Cortex of kidney (tissue), 1 donor: ENCODE measurements at places on chromosomes 3 and 15.

- no peak for DNase-seq
Measured at GRCh38 chr15:63240109-63240508, 37.3 kb upstream of the APH1B start.

- DNase-seq, result no peak
Measured at GRCh38 chr3:116034086-116034485, 410.8 kb downstream of the GAP43 start.

DNA sequence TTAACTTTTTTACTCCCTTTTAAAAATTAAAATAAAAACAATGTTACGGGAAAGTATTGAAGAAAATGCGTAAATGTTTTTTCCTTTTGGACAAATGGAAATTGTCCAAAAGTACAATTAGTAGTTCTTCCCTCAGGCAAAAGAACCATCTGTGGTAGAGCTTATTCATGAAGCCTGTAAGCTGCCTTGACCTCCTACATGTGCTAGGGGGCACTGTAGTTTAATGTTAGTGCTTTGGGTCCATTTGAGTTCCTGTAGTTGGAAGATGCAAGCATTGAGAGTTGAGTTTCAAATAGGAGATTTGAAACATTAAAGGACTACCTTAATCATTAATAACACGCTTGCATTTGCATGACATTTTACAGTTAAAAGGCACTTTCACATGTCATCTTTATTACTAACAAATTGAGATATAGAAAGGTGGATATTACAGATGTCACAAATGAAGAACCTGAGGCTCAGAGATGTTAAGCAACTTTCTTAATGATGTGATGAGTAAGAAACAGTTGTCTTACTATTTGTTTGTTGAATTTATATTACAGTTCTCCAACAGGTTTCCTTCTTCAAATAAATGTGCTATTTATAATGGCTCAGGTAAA, 1.8 kb upstream of the ZNF385D start:
- no peak for DNase-seq

GRCh38 chr3:99920481-99921376, 103.1 kb downstream of the CMSS1 start:
- DNase-seq, result no peak

- DNase-seq, result no peak
Measured at GRCh38 chr3:7646851-7647250, 785.9 kb downstream of the GRM7 start.

- no peak for DNase-seq
Measured at GRCh38 chr15:59622289-59622688, 10.7 kb downstream of the GCNT3 start.

DNA sequence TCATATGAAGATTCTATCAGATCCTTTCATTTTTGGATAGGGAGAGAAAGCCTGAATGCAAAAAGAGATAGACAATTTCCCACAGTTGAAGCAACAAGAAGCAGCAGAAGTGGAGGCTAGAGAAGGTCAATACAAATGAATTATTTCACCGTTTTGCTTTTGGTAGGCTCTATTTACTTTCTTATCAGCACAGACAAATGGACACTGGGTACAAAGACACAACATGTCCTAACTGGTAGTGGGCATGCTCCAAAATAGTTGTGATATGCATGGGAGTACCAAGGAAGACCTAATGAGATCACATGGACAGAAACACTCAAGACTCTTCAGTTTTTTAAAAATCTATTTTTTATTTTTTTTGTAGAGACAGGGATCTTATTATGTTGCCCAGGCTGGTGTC, 99.4 kb downstream of the XRN1 start:
- DNase-seq, result no peak

GRCh38 chr15:34650177-34650576, 66.7 kb upstream of the GOLGA8B start:
- DNase-seq, result no peak

GRCh38 chr3:102573483-102574028, 138.7 kb downstream of the ZPLD1 start:
- DNase-seq, result no peak

- DNase-seq, result no peak
Measured at GRCh38 chr3:190673148-190673547, 159.3 kb downstream of the IL1RAP start.

- no peak for DNase-seq
Measured at GRCh38 chr3:66350601-66351000, 129.8 kb downstream of the SLC25A26 start.

DNA sequence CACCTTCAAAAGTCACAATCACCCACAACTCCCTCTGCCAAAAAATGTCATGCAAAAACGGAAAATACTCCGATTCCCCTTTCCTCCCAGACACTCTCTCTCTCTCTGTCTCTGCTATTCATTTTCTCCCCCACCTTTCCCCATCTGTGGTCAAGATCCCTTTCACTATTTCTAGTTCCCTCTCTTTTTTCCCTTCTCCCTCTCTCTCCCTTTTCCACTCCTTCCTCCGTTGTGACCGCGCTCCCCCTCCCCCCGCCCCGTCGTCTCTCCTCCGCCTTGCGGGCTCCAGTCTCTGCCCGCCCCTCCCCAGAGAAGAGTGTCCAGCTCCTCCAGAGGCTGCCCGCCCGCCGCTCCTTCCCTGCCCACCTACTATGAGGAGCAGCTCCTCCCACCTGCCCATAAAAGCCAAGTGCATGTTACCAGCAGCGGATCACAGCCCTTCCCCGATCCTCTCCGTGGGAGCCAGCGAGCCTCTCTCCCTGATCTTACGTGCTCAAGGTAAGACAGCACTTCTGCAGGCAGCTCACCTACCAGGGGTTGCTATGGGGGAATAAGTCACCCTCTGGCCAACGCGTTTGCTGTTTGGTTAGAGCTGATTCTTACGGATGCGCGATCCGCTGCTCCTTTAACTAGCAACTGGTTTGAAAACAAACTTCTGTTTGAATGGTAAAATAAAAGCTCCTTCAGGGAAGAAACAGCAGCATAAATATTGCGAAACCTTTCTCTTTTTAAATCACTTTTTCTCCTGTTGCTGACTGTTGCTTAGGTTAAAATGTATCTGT, at the start of gene COL8A1:
TSS of gene COL8A1 (plus strand) at position 428 of the 782 bp plus-strand sequence. CDS start 152,089 bp downstream, outside the sequence.
- no peak for DNase-seq

DNA sequence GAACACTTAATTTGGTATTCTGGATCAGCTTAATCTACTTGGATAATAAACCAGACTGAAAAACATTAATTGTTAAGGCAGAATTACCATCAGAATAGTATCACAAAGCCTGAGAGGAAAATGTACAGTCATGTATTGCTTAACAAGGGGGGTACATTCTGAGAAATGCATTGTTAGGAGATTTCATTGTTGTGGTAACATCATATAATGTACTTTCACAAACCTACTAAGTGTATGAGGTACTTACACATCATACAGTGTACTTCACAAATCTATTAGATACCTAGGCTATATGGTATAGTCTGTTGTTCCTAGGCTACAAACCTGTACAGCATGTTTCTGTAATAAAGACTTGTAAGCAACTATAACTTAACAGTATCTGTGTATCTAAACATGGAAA, 68.2 kb downstream of the NBEAL2 start:
- DNase-seq, result no peak

DNA sequence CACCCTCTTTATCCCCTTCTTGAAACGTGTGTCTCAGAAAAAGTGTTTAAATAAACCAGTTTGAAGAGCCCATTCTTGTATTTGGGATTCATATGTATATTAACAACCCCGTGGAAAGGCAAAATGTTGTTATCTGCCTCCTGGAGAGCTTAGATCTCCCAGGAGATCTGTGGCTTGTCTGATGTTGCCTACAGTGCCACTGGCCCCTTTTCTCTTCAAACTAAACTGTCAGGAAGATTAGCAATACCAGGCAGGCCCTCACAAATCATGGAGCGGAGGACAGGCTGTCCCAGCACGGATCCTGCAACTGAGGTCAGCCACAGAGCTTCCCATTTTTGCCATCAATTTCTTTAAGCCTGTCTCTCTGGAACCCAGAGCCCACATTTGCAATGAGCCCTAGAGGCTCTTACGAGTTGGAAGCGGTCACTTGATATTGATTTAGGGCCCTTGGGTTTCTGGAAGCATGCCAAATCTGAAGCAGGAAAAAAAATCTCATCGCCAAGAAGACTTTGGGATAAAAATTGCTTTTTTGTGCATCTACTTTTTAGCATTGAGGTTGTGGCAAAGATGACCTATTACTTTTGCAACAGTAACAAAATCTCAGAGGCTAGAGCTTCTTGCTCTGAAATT, 234.1 kb downstream of the OPA1 start:
- DNase-seq, result no peak
